Right cardiac atrium (tissue), 5 donors: ENCODE measurements at places on chromosomes 6 and 20.

- DNase-seq: no peak
These were observed 300.9 kb downstream of the DHX35 start for GRCh38 chr20:39263076-39263475.

GRCh38 chr6:112128208-112128607 lies 40.8 kb downstream of the FAM229B start:
- no peak for DNase-seq

DNA sequence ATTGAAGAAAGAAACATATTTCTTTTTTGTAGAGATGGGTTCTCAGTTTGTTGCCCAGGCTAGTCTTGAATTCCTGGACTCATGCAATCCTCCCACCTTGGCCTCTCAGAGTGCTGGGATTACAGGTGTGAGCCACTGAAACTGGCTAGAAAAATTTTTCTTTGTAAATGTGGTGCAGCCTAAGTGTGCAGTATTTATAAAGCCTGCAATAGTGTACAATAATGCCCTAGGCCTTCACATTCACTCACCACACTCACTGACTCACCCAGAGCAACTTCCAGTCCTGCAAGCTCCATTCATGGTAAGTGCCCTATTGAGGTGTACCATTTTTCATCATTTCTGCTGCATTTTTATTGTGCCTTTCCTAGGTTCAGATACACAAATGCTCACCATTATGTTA lies 31.4 kb downstream of the NHSL1 start:
- no peak for DNase-seq

DNA sequence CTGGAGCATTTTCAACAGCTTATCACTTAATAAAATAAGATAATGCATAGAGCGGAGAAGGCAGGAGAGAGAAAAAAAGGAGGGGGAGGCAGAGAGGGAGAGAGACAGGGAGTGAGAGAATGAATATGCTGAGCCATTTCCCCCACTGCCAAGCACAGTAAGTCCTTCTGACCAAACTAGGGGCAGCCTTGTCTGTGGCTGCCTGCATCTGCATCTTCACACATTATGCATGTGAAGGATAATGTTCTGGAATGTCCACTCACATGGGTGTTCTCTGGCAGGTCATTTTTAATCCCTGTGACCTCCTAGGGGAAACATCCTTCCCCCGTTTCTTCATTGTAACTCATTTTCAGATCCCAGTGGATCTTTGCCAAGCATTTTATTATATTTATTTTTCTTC lies 269.3 kb downstream of the FOXA2 start:
- DNase-seq: no peak

GRCh38 chr6:138572167-138572875 lies 73.0 kb upstream of the NHSL1 start:
- peak; percentile 76 for DNase-seq

- no peak for DNase-seq
These were observed 245.5 kb upstream of the ECI2 start for GRCh38 chr6:4380881-4381281.

DNA sequence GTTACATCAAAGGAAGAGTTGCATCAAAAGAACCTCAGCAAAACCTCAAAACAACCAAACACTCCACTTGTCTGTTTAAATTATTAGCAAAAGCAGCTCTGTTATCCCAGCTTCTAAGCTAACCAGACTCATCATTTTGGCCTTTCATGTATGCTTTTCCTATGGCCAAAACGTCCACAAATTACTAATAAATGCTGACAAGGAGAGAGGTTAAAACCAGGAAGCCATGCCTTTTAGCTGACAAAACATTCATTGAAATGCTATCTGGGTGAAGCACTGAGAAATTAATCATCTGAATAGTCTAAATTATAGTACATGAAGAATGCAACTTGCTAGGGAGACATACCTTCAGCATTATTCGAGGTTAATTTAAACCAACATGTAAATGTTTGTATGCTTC lies 80.6 kb downstream of the LAMA2 start:
- no peak for DNase-seq

DNA sequence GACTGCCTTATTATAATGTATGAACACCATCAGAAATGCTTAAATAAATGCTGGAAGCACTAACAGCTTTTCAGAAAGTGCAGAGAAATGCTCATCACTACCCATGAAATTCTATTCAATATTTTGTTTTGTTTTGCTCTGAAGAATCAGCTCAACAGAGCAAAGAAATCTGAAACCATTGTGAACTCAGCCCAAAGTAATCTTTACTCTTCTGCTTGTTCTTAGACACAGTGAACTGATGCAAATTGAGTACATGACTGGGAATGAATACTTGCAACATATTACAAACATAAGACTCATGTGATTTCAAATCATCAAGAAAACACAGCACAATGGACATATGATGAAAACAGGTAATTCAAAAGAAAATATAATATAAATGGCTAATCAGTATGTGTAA lies 404.6 kb upstream of the OPRM1 start:
- DNase-seq: no peak

DNA sequence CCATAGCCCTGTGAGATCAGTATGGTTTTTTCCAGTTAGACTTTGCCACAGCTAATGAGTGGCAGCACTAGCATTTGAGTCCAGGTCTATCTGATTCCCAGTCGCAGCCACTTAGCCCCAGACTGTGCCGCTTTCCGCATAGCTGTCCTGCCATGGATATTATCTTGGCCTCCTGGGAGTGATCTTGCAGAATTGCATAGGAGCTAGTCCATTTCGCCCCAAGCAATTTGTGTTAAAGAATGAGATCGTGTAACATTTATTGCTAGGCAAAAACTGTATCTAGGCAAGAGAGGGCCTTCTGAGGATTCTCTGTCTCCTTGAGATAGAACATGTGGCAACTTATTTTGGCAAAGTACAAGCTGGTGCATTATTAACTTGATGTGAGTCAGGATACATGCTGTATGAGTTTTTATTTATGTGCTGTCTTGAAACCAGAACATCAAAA lies 74.2 kb downstream of the EZR start:
- DNase-seq: no peak

DNA sequence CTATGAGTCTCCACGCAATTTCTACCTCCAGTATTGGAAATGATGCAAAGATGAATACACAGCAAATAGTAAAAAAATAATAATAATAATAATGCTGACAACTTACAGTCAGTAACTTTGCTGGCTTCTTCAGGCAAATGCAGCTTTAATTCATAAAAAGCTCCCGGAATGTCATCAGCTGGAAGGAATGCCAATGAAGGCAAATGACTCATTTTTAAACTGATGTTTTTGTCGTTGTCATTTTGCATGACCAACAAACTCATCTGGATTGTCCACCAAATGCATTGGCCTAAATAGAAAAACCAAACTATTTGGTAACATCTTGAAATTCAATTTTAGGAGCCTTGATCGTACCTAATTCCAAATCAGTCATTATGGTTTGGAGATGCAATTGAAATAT lies 217.1 kb downstream of the ALDH8A1 start:
- DNase-seq: no peak

GRCh38 chr20:23752019-23752418 lies 1.3 kb upstream of the CST1 start:
- no peak for DNase-seq

GRCh38 chr6:141264101-141264500 lies 868.6 kb upstream of the GJE1 start:
- no peak for DNase-seq

- no peak for DNase-seq
These were observed 36.6 kb upstream of the CARMIL1 start for GRCh38 chr6:25242567-25242966.

- no peak for DNase-seq
These were observed 1130.1 kb downstream of the HACE1 start for GRCh38 chr6:103729658-103730057.

GRCh38 chr6:135030056-135030473 lies 24.6 kb downstream of the HBS1L start:
- no peak for DNase-seq

DNA sequence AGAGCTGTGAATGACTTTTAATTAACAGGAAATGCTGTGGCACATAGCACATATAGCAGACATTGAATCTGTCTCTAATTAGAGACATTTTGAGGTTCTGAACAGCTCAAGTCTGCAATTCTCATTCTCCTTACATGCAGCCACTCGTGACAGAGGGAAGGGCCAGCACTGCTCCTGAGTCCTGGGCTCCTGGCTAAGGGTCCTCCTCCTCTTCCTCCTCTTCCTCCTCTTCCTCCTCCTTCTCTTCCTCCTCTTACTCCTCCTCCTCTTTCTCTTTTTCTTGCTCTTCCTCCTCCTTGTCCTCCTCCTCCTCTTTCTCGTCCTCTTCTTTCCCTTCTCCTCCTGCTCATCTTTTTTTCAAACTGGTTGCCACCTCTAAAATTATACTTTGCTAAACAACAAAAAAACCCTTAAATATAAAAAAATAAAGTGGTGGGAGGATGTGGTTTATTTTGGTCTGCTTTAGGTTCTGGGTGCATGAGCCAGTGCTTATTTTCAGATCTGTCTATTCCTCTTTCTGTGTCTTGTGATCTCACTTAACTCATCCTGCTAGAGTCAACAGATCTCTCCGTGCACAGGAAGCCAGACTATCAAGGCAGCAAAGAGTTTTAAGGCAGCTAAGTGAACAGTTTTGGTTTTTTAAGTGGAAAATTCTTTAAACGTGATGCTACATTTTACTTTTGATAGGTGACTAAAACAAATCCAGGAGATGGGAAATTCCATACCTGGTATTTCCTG lies 159.3 kb downstream of the CD83 start:
- no peak for DNase-seq

DNA sequence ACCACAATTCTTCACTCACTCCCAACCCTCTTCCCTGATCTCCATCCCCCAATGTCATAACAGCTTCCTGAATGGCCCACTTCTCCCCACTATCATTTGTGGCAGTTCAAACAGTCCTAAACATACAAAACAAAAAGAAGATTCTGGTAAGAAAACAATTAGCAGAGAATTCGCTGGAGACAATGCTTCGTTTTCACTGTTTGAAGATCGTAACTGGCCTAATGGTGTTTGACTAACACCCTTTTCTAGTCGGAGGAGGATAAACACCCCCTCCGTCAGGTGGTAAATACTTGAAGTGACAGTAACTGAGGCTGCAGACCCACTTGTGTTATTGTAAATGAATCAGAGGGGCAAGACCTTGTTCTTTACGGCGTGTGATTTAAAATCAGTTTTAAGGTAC lies 3.8 kb downstream of the EYA2 start:
- DNase-seq: no peak

DNA sequence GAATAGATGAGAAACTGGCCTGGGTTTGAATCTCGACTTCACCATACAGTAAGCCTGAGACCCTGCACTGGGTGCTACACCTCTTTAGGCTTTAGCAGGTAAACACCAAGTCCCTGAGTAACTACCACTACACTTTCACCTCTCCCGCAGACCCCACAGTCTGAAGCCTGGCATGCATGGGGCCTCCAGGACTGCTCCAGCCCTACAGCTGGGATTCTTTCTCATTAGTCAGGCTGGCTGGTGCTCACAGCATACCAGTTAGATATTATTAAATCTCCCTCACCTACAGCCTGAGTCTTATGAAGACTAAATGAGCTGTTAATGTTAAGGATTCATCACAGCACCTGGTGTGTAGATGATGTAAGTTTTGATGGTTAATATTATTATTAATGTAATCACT lies 388.7 kb downstream of the ARHGAP18 start:
- no peak for DNase-seq

GRCh38 chr20:46512943-46513844 lies at the start of gene ZNF334:
ZNF334 (minus strand) TSS chr20:46513559; CDS start chr20:46512102, 1,457 bp downstream.
- DNase-seq: peak; percentile 76

DNA sequence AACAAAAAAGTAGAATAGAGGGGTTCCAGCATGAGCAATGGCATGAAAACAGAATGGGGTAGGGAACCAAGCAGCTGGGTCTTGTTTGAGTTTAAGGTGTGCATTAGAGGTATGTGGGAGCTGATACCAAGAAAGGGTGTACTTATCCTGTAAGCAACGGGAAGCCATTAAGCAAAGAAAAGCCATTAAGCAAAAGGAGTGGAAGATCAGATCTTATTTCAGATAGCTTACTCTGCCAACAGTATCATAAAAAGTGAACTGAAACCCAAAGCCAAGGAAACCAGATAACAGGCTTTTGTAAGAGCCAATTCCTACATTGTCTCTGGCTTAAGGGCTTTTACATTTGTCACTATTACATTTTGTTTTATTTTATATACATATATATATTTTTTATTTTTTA lies 21.3 kb upstream of the BEND6 start:
- DNase-seq: no peak

GRCh38 chr20:4918473-4918872 lies 82.8 kb downstream of the SLC23A2 start:
- no peak for DNase-seq

GRCh38 chr20:47857569-47858464 lies 72.5 kb upstream of the SULF2 start:
- DNase-seq: peak; percentile 61

DNA sequence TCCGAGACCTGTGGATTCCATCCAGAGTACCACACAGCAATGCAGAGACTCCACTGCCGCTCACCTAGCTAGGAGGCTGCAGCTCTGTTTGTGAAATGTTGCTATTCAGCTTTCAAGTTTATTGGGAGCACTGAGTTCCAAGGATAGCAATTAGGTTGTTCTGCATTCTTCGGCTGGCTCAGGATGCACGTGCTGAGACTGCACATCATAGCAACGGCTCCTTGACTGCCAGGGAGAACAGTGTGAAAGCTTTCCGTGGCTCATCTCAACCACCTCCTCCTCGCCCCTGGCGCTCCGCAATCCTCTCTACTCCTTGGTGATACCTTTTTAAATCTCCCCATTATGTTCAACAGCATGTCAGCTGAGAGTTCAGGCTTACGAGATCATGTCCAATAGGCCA lies 116.6 kb downstream of the TSHZ2 start:
- no peak for DNase-seq

DNA sequence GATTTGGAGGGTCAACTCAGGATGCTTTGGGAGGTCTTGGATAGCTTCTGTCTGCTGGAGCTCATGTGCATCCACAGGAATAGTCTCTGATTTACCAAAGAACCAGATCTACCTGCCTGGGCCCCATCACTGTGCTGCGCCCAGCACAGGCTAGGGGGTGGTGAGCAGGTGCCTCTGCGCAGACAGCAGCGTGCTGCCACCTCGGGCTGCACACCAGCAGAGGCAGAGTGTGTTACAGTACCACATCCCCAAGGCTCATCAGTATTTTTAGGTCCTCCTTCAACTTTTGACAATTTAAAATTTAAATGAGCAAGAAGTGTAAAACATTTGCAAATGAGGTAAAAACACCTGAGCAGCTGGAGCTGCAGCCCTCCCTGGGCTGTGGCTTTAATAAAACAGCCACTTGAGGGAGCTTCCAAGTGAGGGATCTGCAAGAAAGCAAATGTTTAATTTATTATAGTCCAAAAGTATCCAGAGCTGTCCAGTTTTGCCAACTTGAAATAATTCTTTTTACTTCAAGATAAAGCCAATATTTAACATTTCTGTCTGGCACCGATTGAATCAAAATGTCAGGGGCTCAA lies 324.9 kb downstream of the ZFAND3 start:
- DNase-seq: no peak
